ENCODE measurements at places on chromosomes 7 and 10. TPM values are rescaled to one million over a fixed set of nuclear protein-coding genes. Genes with fewer than 3 reads are reported as not detected.

DNA sequence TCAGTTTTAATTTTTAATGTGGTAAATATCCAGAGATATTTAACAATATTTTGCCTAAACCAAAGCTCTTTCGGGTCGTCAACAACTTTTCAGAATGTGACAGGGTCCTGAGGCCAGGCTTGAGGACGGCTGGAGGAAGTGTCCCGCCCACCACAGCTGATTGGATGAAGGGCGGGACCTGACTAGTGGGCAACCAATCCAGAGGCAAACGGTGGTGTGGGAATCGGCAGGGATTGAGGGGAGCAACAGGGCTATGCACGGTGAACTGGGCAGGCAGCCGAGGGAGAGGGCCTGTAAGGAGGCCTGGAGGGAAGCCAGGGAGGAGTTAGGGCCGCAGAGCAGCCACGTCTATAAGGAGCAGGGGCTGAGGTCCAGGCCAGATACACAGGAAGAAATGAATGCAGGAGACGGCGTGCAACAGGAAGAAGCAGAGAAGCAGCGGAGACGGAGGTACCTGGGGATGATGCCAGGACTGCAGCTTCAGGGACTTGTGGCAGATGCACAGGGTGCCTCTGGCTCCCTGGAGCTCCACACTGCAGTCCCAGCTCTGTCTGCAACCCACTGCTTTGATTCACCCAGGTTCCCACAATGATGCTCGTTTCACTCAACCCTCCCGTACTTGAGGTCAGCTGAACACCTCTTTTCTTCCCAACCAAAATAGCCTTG, 46.1 kb upstream of the ZMIZ1 start:
- DNase-seq = peak; percentile 54

DNA sequence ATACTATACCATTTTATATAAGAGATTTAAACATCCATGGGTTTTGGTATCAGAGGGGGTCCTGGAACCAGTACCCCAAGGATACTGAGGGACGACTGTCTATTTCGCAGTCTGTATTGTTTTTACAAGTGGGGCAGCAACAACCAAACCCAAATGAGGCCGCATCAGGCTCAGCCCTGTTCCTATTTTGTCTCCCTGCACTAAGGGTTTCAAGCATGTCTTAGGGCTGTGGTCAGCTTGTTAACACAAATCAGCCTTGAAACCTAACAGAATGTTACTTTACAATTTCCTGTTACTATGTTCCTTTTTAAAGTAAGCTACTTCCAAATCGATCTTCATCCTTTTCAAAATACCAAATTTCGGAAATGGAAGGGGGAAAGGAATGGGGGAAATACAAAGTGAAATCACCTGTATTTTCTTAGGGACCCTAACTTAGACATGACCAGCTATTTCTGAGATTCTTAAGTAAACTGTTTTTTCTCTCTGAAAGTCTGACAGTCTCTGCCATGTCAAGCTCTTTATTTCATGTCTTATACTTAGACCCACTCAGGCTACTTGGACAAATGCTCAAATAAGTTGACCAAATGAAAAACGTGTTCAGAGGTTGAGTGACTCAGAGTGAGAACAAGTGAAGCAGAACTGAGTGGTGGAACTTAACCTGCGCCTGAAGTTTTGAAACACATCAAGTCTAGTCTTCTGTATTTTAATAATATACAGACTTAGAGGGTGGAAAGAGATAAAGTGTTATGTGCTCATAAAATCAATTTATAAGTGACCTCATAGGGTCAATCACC, 75.8 kb downstream of the C1GALT1 start:
- DNase-seq = no peak

DNA sequence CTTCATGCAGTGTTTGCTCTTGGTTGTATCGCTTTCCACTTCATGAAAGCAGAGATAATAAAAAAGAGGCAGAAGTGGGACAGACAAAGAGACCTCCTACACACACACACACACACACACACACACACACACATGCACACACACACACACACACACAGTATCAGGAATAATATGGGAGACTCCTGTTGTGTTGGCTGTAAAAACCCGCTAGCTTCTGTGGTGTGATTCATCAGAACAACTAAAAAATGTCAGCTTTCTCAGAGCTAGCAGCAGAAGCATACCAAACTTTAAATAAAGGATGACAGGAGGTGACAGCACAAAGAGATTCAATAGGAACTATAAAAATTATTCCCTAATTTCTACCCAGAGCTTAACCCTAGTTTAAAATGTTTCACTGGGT, 148.2 kb upstream of the LRRTM3 start:
- DNase-seq = no peak

- DNase-seq = no peak
Measured at GRCh38 chr7:142249918-142250317, 7.9 kb downstream of the PRSS58 start.

GRCh38 chr7:132112657-132113056, 463.6 kb downstream of the PLXNA4 start:
- DNase-seq = no peak

DNA sequence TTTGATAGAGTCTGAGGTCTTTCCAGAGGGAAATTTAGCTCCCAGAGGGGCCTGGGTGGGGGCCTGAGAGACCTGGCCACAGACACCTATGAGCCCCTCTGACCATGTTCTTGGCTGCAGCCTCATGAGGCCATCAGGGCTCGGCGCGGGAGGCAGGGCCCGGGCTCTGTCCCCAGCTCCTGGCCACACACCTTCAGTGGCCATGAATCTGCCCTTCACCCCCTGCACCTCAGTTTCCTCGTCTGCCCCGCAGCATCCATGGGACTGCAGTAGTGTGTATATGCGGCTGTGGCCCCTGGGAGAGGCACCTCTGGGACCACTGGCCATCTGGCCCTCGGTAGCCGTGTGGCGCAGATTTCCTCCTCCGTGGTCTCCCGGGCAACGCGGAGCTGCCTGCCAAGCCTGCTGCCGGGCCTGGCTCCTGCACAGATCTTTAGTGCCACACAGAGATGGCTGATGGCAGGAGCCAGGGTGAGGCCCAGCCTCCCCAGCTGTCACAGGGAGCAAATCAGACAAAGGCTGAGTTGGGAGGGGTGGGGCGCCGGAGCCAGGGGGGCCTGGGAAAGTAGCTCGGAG, 23.6 kb upstream of the ADCYAP1R1 start:
- DNase-seq = no peak

DNA sequence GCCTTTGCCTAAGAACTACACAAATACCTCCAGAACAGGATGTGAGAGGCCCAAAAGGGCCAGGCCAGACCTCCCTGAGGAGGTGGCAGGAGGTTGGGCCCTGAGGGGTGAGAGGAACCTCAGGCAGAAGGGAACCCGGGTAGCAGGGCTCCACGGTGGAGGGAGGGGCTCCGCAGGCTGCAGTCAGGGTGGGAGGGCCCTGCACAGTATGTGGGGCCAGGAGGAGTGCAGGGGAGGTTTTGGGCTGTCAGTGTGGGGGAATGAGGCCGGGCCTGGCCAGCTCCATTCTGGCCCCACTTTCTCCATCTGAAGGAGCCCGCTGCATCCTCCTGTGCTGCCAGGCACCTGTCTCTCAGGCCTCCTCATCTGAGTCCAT, 25.9 kb downstream of the DNAJB12 start:
- DNase-seq = no peak

MMP21 gene
- 1.3 TPM for total RNA-seq

GRCh38 chr7:23654508-23654907, 25.5 kb upstream of the FAM221A start:
- no peak for DNase-seq

DNA sequence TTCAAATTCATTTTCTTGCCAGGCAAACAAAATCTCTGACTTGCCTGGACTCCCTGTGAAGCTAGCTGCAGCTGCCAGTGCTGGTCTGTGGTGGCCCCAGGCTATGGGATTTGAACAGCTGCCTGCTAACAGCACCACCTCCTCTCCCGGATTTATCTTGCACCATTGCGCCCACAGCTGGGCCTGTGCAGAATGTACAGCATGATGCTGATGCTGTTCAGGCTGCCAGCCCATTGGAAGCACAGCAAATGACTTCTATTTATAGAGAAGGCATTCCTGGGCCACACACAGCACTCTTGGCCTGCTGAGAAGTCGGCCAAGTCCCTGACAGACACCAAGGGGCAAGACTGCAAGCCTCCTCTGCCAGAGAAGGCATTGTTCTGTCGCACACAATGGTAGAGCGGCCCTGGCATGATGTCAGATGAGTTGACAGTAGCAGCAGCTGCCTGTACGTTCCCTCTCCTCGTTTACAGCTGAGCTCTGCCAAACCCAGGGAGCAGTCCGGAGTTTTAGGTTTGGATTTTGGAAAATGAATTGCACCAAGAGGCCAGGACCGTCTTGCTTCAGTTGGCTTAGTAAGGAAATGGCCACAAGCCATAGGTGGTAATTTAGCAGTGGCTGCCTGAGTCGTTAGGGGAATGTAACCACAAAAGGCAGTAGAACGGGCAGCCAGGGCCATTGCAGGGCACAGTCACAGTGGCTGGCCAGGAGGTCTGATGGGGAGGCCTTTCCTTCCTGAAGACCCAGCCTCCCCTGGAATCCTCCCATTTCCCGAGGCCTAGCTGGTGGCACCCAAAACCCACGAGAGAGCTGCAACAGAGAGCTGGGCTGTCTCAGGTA, 38.5 kb downstream of the MTURN start:
- peak; percentile 39 for DNase-seq

XPNPEP1 gene
- 39.6 TPM for total RNA-seq

DPYSL4 gene
- 0.95 TPM for total RNA-seq

GRCh38 chr7:27260211-27260610, 17.6 kb downstream of the EVX1 start:
- DNase-seq = no peak

LAMB4 gene
- total RNA-seq = not detected

GRCh38 chr10:126114884-126115555, 218.7 kb downstream of the FANK1 start:
- no peak for DNase-seq

DNA sequence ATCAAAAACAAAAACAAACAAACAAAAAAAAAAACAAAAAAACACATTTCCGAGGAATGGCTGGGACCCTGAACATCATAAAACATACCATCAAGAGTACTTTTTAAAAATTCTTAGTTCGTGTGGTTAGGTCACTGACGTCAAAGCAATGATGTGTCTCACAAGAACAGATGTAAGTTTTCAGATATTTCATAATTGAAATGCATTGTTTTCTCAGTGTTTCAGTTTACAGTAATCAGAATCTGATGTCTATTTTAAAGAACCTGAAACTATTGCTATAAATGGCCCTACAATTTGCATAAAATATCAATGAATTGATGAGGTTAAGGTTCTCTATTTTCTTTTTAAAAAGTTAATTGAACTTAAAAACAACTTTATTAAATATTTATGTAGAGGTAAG, 103.7 kb upstream of the HGF start:
- no peak for DNase-seq

DNA sequence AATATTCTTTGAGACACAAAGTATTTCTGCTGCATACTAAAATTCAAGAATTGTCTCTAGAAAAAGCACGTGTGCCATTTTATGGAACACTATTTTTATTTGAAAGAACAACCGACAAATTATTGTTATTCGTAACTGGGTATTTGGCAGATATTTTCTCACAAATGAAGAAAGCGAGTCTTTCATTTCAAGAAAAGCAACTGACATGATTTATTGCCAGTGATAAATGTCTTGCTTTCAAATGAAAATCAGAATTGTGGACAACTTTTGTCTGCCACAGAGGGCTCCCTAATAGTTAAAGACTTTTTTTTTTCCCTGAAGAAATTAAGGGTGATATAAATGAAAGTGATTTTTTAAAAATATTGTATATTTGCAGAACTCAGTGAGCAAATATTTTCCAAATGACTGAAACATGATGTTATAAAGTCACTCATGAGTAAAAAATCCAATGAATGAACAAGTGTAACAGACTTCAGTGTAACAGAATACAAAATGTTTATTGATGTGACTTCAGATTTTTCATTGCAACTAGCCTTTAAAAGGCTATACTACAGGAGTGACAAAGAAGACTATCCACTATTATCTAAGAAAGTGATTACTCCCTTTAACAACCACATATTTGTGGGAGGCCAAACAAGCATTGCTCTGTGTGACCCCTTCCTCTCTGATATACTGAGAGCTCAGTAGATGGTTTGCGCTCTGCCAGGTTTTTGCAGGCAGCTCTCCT, 49.0 kb upstream of the SEMA3E start:
- no peak for DNase-seq

DOCK4 gene
- 28.3 TPM for total RNA-seq

DNA sequence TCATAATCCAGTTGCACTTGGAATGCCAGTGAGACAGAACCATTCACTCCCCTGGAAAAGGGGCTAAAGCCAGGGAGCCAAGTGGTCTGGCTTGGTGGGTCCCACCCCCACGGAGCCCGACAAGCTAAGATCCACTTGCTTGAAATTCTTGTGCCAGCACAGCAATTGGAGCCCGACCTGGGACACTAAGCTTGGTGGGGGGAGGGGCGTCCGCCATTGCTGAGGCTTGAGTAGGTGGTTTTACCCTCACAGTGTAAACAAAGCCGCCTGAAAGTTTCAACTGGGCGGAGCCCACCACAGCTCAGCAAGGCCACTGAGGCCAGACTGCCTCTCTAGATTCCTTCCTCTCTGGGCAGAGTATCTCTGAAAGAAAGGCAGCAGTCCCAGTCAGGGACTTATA, 200.7 kb upstream of the NPSR1 start:
- no peak for DNase-seq

LRRC18 gene
- total RNA-seq = not detected

AP5Z1 gene
- total RNA-seq = 34.9 TPM

DNA sequence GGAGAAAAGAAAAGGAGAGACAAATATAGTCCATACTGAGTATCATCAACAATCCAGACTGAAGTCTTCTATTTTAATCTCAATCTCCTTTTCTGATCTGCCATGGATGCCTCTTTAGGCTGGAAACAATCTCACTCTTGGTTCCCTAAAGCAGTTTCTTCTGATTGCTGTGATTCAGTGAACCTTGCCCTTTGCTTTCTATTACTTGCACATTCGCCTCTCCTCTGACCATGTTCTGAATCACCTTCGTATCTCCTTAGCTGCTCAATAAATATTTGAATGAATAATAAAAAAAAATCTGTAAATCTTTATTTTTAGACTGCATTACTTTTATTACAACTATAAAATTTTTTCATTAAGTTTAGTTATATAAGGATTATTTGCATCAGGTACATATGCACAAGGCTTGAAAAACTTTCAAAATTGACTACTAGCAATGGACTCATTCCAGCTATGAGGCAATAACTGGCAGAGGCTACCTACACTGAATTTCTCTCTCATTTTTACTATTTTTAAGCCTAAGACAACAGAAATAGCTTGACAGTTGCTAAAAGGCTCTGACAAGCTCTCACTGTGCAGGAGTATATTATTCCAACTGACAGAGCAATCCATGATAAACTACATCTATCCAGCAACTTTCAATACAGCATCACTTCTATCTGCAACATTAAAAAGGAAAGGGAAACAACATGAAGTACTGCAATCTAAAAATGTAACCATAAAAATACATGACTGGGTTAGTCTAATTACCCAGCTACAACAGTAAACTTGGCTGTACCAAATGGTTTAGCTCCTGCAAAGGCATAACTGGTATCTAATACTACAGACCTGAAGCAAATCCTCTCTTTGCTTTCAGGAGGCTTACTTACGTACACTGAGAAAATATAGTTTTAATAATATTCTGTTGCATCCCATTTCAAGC, 25.6 kb downstream of the TM9SF3 start:
- DNase-seq = no peak

DNA sequence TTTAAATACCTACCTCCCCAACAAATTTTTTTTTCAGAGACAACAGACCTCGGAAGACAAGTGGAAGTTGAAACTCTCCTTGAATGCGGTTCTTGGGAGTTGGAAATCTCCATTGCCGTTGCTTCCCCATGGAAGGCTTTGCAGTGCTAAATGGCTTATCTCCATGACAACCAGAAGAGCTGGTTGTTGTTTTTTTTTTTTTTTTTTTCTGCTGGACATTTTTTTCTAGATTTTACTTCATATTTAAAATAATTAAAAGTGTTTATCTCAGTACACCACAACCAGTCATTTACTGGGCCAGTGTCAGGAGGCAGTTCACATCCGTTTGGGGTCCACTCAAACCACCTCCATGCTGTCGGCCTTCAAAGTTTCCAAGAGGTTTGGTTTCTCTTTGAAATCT, 348.5 kb upstream of the PRKCQ start:
- no peak for DNase-seq

Measured in ovary (tissue), 10 donors.